Gastrocnemius medialis (tissue), 4 donors: ENCODE measurements at places on chromosomes 3 and 15. TPM values are rescaled to one million over a fixed set of nuclear protein-coding genes. Genes with fewer than 3 reads are reported as not detected.

GRCh38 chr3:15428539-15428938 lies 1.1 kb downstream of the EAF1 start:
- DNase-seq, result no peak

The ZNF620 gene
- total RNA-seq, result 0.80 TPM

DNA sequence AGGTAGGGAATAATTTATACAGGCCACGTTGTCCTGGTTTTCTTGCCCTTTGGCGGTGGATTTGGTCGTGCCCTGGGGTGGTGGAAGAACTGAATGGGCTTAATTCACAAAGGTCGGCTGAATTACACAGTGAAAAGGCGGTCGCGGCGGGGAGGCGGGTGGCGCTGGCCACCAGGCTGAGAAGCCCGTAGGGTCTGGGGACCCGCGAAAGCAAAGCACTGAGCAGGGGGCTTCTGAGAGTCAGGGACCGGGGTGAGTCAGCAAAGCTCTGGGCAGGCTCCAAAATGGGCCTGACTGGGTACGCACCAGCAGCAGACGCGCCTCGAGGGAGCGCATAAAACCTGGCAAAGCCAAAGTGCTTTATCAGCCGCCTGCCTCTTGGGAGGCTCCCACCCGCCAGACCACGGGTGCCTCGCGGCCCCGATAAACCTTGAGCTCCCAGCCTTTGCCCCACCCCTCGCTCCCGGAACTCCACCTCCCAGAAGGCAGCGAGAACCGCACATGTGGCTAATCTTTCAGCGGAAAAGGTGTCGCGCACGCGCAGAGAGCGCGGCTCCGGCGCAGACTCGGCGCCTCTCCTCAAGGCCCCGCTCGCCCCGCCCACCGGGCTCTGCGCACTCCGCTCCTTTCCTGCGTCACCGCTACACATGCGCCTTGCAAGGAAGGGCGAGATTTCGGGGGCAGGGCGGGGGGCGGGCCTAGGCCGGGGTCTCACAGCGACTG lies 377 bp upstream of the ABCF3 start:
- DNase-seq, result peak; percentile 99

DNA sequence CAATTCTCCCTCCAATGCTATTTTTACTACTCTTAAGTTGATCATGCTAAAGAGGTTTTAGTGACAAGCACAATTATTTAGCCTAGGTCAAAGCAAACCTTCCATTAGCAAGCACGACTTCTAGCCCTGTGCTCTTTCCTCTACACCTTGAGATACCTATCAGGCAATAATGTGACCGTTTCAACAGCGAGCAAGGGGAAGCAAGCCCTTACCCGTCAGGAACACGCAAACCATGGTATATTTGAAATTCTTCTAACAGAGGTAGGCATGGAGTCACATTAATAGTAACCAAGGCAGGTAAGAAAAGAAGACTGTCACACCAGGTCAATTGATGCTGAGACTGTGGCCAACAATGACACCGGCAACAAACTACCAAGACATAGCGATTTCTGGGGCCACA lies 68.9 kb upstream of the VGLL4 start:
- DNase-seq, result no peak

The C3orf20 gene
- total RNA-seq, result not detected

- DNase-seq, result no peak
Observed at GRCh38 chr3:58197588-58197987, 13.2 kb downstream of the DNASE1L3 start.

GRCh38 chr3:81770710-81771109 lies 9.3 kb upstream of the GBE1 start:
- DNase-seq, result no peak

GRCh38 chr3:149153402-149153801 lies 24.0 kb downstream of the HPS3 start:
- DNase-seq, result no peak

DNA sequence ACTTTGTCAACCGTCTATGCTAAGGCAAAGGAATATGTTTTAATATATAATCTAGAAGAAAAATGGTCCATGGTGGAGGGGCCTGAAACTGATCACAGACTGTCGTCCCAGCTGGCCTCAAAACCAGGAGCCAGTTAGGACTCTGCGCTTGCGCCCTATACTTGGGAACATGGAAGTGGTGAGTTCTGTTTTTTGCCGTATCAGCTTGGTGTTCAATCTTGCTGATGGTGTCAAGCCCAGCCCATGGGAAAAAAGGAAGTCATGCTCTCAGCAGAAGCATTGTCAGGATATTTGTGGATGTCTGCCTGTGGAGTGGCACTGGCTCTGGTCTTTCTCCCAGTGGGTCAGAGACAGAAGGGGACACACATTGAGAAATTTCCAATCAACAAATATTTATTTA lies 342.0 kb upstream of the CTDSPL start:
- no peak for DNase-seq

- no peak for DNase-seq
Observed at GRCh38 chr15:48795901-48796300, 15.0 kb downstream of the CEP152 start.

The SPSB4 gene
- total RNA-seq, result not detected

The GABRG3 gene
- not detected for total RNA-seq

DNA sequence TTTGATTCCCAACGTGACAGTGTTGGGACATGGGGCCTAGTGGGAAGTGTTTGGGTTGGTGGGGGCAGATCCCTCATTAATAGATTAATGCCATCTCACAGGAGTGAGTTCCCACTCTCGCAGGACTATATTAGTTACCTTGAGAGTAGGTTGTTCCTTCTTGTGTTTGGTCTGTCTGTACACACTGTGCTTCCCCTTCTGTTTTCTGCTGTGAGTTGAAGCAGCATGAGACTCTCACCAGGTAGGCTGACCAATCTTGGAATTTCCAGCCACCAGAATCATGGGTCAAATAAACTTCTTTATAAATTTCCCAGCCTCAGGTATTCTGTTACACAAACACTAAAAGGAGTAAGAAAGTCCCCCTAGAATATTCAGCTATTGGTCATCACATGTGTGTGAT lies 145.4 kb downstream of the ERC2 start:
- no peak for DNase-seq

DNA sequence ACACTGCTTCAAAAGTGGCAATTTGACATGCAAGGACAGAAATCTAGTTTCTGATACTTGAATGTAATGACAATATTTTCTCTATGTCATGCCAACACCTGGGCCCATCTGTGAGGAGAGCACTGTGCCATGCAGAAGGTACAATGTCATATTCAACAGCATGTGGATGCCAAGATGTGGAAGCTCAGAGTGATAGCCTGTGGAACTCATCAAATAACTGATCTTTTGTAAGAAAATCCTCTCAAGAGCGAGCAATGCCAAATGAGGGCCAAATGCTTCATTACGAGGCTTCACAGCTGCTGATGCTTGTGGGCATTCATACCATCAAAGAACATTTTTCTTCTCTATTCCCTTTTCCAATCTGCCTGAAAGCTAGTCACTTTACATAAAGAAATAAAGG lies 95.1 kb downstream of the ROBO1 start:
- no peak for DNase-seq

The MAPKBP1 gene
- 6.2 TPM for total RNA-seq

DNA sequence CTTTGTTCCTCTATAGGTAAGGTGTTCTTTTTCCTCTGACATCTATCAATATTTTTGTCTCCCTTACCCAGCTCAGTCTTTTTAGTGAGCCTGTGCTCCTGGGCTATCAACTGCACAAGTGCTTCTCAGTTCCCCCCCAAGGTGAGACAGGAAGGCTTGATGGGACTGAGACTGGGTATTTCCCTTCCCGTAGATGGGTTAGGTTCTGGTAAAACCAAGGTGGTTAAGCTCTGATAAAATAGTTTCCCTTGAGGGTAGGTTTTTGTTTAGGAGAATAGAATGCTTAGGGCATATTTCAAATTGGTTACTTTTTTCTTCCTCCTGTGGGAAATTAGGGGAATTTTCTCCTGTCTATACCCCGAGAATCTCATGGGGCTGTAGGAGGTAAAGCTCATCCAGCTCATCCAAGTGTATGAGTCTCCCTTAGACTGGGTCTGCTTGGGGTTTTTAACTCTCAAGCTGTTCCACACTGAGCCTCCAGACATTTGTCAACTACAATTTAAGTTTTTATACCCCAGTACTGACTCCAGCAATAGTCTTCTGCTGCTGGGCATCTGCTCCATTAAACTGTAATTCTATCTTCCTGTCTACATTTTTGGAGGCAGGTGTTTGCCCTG lies 44.9 kb downstream of the OXSR1 start:
- no peak for DNase-seq

DNA sequence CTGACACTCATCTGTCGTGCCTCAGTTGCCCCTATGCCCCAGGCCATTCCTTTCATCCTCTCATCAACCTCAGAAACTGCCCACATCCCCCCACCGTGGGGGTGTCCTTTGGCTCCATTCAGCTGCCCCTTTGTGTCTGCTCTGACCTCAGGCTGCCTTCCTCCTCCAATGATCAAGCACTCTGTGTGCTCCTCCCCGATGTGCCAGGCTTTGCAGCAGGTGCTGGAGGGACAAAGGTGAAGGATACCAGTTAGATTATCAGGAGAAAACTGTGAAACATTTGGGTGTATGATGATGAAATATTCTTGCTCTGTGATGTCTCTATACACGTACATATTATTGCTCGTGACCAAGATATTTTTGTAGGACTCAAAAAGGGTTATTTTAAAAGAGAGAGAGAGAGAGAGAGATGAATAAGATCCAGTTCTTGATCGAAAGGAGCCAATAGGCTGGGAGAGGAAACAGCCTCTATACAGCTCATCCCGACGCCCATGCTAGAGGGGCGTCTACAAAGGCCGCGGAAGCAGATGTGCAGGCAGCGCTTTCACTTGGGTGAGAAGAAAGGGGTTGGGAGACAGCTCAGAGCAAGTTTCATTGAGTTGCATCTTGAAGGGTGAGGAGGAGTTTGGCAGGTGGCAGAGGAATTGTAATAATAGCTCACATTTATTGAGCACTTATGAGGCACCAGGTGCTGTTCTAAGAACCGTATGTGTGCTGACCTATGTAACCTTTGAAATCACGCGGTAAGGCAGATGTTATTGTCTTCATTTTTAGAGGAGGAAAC lies 28.3 kb upstream of the ADCY5 start:
- no peak for DNase-seq
